Bronchus fibroblast of lung (primary cell): ENCODE measurements at places on chromosomes 1 and 21. TPM values are rescaled to one million over a fixed set of nuclear protein-coding genes. Genes with fewer than 3 reads are reported as not detected.

RAP1GAP gene
- not detected in 2 replicates for total RNA-seq

HORMAD1 gene
- not detected in 2 replicates for total RNA-seq

CYP2J2 gene
- total RNA-seq: 0.15 and 0.50 TPM in 2 replicates

LRRC71 gene
- 0.15 and 1.3 TPM in 2 replicates for total RNA-seq

SH2D1B gene
- 0.15 TPM in 1 of 2 replicates, not detected in the other for total RNA-seq

SLC35E2B gene
- total RNA-seq: 30.5 and 30.6 TPM in 2 replicates

HSD3B2 gene
- total RNA-seq: not detected in 2 replicates

KRTAP11-1 gene
- not detected in 2 replicates for total RNA-seq

CRTC2 gene
- 10.9 and 11.0 TPM in 2 replicates for total RNA-seq

SEMA6C gene
- total RNA-seq: 2.0 and 2.1 TPM in 2 replicates

HCN3 gene
- total RNA-seq: 0.30 and 0.67 TPM in 2 replicates

PLA2G2F gene
- total RNA-seq: not detected in 2 replicates

LRRC53 gene
- not detected in 2 replicates for total RNA-seq

CLK2 gene
- 19.3 and 22.4 TPM in 2 replicates for total RNA-seq

IVL gene
- not detected in 2 replicates for total RNA-seq

GJB4 gene
- total RNA-seq: not detected in 2 replicates

GBP7 gene
- total RNA-seq: not detected in 2 replicates

ECM1 gene
- total RNA-seq: 44.2 and 44.6 TPM in 2 replicates

AMY1A gene
- total RNA-seq: not detected in 2 replicates

SLAMF7 gene
- not detected in 2 replicates for total RNA-seq

LAMB3 gene
- total RNA-seq: 3.7 and 4.9 TPM in 2 replicates

NOS1AP gene
- total RNA-seq: 0.17 and 0.30 TPM in 2 replicates

RYR2 gene
- total RNA-seq: not detected in 2 replicates

ZNF593OS gene
- total RNA-seq: not detected in 2 replicates

HCRTR1 gene
- not detected in 2 replicates for total RNA-seq

NIBAN1 gene
- 23.6 and 26.2 TPM in 2 replicates for total RNA-seq

EFNA1 gene
- total RNA-seq: 0.50 and 0.89 TPM in 2 replicates

UBL4B gene
- not detected in 2 replicates for total RNA-seq

PM20D1 gene
- total RNA-seq: under 0.01 TPM in 1 of 2 replicates, not detected in the other

S100A9 gene
- total RNA-seq: not detected in 2 replicates

MEGF6 gene
- total RNA-seq: 1.2 and 1.3 TPM in 2 replicates

HPCA gene
- total RNA-seq: 0.15 TPM in 1 of 2 replicates, not detected in the other

SLC9A1 gene
- 7.9 and 10.0 TPM in 2 replicates for total RNA-seq

CRYBG2 gene
- total RNA-seq: 1.3 TPM in 1 of 2 replicates, not detected in the other

ASCL5 gene
- under 0.01 TPM in 1 of 2 replicates, not detected in the other for total RNA-seq

PRAMEF14 gene
- total RNA-seq: not detected in 2 replicates

PTPN22 gene
- total RNA-seq: 0.45 and 0.84 TPM in 2 replicates
